GF-D8 (cell line): ENCODE measurements at places on chromosomes 1 and 21.

- no peak for DNase-seq
These were observed 15.3 kb downstream of the NAV1 start for GRCh38 chr1:201554190-201554600.

- DNase-seq: no peak
These were observed 8.5 kb upstream of the FYB2 start for GRCh38 chr1:56827711-56828110.

- DNase-seq: no peak
These were observed 33.3 kb downstream of the LRP8 start for GRCh38 chr1:53294567-53294966.

DNA sequence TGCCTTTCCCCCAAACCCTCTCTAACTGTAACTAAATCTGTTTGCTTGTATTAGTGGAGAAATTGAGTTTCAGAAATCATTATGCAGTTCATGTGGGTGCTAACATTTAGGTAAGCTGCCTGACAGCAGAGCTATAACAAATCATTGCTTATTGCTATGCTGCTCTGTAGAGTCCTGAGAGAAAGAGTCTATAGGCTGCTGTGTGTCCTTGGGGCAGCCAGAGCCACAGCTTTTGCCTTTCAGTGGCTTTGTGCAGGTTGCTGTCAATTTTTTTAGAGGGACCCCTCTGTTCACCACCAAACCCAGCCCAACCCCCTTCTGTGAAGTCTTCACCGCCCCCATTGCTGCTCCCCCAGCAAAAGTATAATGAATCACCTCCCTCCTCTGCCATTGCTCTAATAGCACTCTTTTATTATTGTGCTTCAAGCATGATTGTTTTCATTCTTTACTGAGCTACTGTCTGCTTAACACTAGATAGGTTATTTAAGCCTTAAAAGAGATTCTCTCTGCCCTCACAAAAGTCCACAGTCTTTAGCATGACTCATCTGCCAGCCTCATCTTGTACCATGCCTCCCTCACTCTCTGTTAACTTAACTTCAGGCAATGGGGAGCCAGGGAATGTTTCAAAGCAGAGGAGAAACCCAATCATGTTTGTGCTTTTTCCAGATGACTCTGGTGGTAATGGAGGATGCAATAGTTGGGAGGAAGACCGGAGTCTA is 38.6 kb downstream of the DIRAS3 start:
- DNase-seq: no peak

GRCh38 chr1:207910591-207911354 is at the start of gene CD34:
Gene CD34, minus strand, starts transcription at chr1:207911125. Its CDS starts 45 bp downstream, at chr1:207911080.
- no peak for DNase-seq

GRCh38 chr1:30661311-30661710 is 62.1 kb downstream of the MATN1 start:
- no peak for DNase-seq

- DNase-seq: peak; percentile 30
These were observed 23.0 kb upstream of the PADI1 start for GRCh38 chr1:17181781-17182464.

DNA sequence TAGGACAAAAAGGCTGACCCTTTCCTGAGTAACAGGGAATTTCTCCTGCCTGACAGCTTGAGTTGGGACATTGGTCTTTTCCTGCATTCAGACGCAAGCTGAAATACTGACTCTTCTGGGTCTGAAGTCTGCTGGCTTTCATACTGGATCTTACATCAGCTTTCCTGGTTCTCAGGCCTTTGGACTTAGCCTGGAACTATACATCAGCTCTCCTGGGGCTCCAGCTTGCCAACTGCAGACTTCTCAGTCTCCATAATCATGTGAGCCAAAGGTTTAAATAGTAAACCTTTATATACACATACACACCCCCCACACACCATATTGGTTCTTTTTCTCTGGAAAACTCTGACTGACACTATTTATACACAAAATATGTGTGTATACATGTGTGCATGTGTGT is 59.0 kb upstream of the KCND3 start:
- no peak for DNase-seq
